KG1 (cell line): ENCODE measurements at places on chromosomes 1 and 21.

DNA sequence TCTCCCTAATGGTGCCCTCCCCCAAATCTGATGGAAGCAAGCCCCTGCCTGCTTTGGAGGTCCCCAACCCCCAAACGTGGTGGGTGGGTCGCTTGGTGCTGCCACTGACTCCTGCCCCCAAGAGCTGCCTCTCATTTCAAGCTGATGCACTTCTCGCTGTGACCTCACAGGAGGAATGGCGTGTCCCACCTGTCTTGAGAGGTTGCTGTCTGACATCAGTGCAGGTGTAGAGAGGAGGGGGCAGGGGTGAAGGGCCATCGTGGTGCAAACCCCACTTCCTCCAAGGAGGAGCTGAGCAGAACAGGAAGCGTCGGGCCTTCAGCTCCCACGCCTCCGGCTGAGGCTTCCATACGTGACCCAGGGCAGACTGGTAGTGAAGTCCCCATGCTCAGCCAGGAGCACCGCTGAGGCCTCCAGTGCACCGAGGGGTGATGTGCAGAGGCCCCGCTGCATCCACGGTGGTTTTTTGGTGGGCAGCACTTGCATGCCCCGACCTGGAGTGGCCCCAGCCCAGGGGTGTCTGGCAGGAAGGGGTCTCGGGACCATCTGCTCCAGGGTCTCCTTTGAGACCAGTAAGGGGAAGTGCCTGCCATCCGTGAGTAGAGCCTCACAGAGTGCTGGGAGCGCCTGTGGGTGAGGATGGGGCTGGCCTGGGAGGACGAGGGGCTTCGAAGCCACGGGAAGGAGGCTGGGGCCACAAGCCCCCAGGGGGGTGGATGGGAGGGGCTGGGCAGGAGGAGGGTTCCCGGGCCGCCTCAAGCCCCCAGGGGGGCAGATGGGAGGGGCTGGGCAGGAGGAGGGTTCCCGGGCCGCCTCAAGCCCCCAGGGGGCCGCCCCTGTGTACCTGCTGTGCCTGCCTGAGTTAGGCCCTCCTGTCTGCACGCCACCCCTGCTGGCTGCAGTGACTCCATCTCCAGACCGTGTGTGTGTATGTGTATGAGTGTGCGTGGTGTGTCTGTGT, 39.8 kb downstream of the WDR4 start:
- DNase-seq = no peak

DNA sequence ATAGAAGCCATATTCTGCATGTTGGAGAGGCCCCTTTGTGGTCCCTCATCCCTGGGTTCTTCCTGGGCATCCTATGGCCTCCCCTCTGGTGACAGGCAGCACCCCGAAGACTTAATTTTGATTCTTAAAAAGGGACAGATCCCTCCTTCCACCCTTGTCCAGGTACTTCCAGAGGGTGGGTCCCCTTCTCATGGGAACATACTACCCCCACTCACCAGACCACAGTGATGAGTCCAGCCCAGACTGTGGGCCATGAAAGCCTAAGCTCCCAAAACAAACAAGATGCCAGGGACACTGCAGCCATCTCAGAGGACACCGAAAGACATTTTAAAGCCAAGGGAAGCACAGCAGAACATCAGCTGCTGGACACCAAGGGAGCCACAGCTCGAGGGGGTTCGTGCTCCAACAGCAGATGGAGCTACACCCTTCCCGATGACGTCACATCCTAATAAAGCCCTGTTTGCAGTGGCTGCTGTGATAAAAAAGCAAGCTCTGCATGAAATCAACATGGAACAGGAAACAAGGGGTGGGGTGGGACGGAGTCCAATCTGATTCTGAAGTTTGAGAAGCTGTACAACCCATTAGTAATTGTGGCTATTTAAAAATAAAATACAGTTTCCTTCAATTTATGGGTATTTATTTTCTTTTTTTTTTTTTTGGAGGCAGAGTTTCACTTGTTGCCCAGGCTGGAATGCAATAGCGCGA, 32.4 kb downstream of the GNB1 start:
- DNase-seq = no peak

DNA sequence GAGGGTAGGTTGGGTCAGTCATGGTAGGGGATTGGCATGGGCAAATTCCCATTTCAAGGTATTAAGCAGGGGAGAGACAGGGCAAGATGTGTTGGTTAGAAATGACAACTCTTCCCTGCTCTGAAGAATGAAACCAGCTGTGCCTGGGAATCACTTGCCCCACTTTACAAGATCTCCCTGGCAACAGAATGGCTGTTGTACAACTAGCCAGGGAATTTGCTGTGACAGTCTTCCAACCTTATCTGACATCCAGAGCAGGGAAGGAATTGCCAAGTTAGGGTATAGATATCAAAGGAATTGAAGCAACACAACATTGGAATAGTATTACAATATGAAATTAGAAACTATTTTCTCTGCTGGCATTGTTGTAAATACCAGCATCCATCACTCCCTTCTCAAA, 154.7 kb downstream of the CACNA1E start:
- DNase-seq = no peak

DNA sequence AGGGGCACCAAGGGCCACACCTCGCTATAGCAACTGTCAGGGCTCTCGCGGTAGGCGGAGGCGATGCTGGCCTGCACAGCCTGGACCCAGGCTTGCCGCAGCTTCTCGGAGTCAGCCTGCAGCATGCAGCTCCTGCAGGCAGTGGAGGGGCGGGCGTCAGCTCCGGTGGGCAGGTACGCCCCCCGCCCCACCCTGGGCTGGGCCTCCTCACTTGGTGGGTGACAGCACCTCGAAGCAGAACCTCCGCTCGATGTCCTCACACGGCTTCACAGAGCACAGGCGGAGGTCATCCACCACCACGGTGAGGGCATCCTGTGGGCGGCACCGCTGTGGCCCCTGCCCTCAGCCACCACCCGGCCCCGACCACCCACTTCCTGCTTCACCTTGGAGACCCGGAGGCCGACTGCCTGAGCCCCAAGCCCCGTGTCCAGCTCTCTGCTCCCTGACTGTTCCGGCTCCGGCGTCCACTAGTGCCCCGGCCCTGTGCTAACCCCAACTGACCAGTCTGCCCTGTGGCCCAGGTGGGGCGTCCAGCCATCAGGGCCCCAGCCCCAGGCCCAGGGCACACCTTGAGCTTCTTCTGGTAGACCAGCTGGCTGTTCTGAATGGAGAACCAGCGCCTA, 9.8 kb downstream of the ACAP3 start:
- no peak for DNase-seq

DNA sequence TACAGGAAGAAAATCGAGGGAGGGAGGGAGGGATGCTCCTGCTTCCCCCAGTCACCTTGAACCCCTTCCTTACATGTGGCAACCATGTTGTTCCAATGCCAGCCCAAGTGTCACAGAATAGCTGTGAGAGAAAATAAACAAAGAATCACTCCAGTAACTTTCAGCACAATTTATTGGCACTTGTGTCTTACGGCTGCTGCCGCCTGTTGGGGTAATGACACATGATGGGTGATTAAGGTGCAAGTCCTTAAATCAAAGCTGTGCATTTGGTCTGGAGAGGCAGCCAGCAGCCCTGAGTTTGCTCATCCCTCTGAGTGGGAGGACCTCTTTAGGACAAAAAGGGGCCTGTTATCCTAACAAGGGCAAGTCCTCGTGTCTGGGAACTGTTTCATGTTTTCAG, 377.7 kb downstream of the PCP4 start:
- no peak for DNase-seq
